ENCODE measurements at places on chromosomes 11 and 22. TPM values are rescaled to one million over a fixed set of nuclear protein-coding genes. Genes with fewer than 3 reads are reported as not detected.
A peak's percentile ranks its signal among the peaks of the same experiment; 100 is the strongest.

DNA sequence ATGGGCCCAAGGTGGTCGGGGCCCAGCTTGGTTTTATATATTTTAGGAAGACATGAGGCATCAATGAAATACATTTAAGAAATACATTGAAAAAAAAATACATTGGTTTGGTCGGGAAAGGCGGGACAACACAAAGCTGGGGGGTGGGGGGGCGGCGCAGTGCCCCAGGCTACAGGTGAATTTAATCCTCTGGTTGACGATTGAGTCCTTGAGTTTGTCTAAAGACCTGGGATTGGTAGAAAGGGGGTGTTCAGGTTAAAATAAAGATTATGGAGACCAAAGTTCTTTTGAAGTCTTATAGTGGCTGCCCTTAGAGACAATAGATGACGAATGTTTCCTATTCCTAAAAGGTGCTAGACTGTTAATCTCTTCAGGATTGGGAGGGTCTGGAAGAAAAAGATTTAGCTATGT, 3.1 kb downstream of the IFITM1 start:
- DNase-seq = no peak

- no peak for DNase-seq
Measured at GRCh38 chr11:120141768-120142423, 4.0 kb upstream of the TRIM29 start.

- no peak for DNase-seq
Measured at GRCh38 chr11:65186701-65187100, 5.0 kb downstream of the CAPN1 start.

- DNase-seq = peak; percentile 67
Measured at GRCh38 chr11:130592056-130592455, 143.6 kb downstream of the ADAMTS15 start.

DNA sequence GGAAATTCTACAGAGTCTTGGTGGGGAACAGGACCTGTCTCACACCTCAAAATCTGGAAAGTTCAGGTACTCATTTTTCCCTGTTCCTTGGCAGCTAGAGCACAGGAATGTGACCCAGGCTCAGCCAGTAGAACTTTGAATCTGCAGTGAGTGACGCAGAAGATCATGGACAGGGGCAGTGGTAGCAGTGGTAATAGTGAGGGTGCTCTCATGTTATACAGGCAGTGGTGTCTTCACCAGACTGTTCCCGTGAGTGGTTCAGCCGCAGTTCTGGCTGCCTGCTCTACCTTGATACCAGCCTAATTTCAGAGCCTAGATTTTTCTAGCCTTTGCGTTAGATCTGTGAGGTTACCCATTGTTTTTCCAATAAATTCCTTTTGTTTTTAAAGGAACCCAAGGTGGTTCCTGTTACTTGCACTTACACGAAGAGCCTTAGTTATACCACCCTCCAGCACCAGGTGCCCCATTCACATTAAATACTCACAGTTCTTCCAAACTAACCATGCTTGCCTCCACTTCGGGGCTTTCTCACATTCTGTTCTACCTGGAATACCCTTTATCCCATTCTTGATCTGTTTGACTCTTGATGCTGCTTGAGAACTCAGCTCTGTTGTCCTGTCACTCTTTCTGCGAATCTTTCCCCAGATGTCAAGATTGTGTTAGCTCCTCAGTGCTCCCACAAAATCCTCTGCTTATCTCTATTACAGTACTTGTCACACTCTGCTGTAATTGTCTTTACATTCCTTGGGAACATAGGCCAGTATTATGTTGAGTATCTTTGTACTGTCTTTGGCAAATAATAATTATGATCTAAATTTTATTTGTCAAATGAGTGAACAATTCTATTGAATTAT, 47.8 kb downstream of the SWAP70 start:
- no peak for DNase-seq

DNA sequence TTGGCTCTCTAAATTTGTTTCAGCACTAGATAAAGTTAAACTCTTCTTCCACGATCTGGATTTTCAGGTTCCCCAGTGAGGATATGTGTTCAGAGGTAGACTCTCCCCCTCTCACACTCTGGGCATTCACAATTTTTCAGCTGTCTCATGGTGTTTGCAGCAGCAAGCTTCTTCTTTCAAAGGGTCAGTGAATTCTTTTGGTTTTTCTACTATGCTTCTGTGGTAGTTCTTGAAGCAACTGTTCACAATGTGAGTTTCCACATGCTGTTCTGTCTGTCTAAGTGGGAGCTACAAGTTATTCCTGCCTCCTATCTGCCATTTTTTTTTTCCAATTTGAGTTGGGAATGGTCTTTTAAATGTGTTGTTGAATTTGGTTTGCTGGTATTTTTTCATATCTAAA, 25.4 kb downstream of the CNTF start:
- DNase-seq = no peak

DNA sequence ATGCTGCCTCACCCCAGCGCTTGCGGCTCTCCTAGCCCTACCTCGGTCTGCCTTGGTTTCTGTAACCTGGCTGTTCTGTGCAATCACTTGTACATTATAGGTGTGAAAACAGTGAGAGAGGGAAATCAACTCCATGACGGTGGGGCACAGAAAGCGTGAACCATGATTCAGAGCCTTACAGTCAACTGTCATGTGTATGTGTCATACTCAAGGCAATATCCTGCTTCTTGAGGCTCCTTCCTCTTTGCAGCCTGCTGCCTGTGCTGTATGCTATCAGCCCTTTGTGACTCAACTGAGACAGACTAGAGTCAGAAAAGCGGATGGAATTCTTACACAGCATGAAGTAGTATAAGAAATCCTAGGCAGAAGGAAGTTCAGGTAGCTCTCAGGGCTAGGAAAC, 2.1 kb downstream of the NRIP3 start:
- DNase-seq = peak; percentile 96

DNA sequence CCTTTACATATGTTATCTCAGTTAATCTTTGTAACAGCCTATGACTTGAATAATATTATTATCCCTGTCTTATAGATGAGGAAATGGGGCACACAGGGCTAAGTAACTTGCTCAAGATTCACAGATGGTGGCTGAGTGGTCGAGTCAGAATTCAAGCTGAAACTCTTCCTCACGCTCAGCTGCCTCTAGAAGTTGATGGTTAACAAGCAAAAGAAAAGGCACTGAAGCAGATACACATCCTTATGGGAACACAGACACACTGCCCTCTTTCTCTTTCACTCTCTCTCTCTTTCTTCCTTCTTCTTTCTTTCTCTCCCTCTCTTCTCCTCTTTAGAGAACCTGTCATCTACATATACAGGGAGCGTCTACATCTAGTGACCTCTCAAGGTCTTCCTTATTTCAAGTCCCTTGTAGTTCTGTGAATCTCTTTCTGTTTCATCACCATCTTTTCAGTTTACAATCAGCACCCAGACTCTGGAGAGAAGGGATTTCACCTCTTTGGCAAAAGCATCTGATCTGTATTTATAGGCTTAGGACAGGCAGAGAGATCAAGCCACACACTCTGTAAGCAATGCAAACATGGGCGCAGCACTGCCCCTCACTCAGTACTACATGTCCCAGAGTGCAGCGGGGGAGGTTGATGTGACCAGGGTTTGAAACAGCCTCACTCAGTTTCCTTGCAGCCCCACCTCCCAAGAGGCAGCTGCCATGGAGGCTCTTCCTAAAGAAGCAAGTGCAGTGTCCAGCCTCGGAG, 75.7 kb downstream of the GRAMD1B start:
- DNase-seq = no peak

DNA sequence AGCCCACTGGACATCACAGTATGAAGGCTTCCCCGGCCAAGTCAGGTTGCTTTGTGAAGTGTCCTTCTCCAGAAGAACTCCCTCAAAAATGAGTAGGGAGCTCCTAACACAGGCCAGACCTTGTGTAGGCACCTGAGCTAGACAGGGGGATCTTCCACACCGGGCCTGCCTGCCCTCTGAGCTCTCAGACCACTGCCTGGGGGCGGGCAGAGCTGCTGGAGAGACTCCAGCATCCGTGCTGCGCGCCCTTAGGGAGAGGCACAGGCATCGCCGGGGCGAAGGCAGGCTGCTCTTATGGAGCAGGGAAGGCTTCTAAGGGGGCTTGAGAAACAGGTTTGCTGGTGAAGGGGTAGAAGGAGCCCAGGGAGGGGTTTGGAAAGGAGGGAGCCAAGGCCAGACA, 4.4 kb downstream of the KCNJ5 start:
- DNase-seq = no peak

BIRC3 gene
- polyA plus RNA-seq = 0.57 TPM

MS4A3 gene
- polyA plus RNA-seq = not detected

OR10A3 gene
- 0.06 TPM for polyA plus RNA-seq

MMP8 gene
- polyA plus RNA-seq = not detected

JAM3 gene
- polyA plus RNA-seq = 48.2 TPM

THY1 gene
- polyA plus RNA-seq = 1,640 TPM

TBX10 gene
- polyA plus RNA-seq = not detected

CBX6 gene
- 51.9 TPM for polyA plus RNA-seq

PRDM11 gene
- polyA plus RNA-seq = 0.24 TPM

SERPING1 gene
- 319 TPM for polyA plus RNA-seq

All from GM23248 (cell line).